Left kidney (tissue), 8 donors: ENCODE measurements at places on chromosomes 4 and X. TPM values are rescaled to one million over a fixed set of nuclear protein-coding genes. Genes with fewer than 3 reads are reported as not detected.
A peak's percentile ranks its signal among the peaks of the same experiment; 100 is the strongest.

DNA sequence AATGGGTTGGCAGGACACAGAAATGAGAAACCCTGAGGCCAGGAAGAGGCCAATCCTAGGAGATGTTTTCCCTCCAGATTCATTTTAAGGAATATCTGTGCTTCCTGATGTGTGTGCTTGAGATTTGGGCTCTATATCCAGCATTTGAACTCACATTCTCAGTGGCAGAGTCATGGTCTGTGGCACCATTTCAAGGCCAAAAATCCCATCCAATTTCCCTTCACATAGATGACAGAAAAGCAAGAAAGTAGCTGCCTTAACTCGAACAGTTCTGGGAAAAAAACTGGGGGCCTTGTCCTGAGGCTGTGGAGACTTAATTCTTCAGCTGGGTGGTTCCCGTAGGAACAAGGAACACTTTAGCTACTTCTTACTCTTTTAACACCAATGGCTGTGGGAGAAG lies 27.4 kb downstream of the TAF7L start:
- no peak for DNase-seq

PLS3 gene
- polyA plus RNA-seq = 267 TPM

- DNase-seq = no peak
Observed at GRCh38 chr4:1249731-1250526, 999 bp upstream of the CTBP1 start.

DNA sequence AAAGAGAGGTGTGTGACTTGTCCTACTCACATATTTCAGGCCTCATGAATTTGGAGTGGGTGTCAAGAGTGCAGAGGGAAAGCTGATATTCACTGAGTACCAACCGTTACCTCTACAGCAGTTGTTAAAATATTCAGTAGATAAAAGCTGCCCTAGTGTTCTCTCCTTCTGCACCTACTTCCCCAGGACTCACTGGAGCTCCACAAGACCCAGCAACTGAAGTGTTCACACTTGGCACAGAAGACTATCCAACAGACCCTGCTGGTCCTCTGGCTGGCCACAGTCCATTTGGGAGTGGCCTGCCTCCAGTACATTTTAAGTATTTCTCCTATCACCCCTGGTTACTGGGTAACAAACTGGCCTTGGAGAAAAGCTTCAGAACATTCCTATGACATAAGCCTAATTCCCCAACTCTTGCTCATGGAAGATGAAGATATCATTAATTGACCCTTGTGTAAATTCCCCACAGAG lies 70.8 kb downstream of the PPARGC1A start:
- no peak for DNase-seq

- DNase-seq = no peak
Observed at GRCh38 chr4:86300516-86300915, 59.3 kb downstream of the MAPK10 start.

- no peak for DNase-seq
Observed at GRCh38 chrX:10001496-10001895, 34.3 kb downstream of the CLDN34 start.

- peak; percentile 45 for DNase-seq
Observed at GRCh38 chr4:183798301-183799253, 106.5 kb upstream of the STOX2 start.

GRCh38 chrX:129771266-129771995 lies 8.3 kb upstream of the SASH3 start:
- DNase-seq = no peak

OTC gene
- not detected for polyA plus RNA-seq

NAT8L gene
- 6.4 TPM for polyA plus RNA-seq

GRCh38 chr4:92333016-92333415 lies 29.2 kb downstream of the GRID2 start:
- no peak for DNase-seq
